Type B pancreatic cell (in vitro differentiated cells): ENCODE measurements at places on chromosomes 1 and 21. TPM values are rescaled to one million over a fixed set of nuclear protein-coding genes. Genes with fewer than 3 reads are reported as not detected.

The MTARC1 gene
- total RNA-seq, result 11.3 and 18.0 TPM in 2 replicates

The GPR25 gene
- total RNA-seq, result not detected in 2 replicates

The FALEC gene
- total RNA-seq, result 0.55 and 0.80 TPM in 2 replicates

The MFAP2 gene
- total RNA-seq, result 112 and 158 TPM in 2 replicates

The LCE1C gene
- not detected in 2 replicates for total RNA-seq

The PAFAH2 gene
- 16.7 and 21.1 TPM in 2 replicates for total RNA-seq

The CLEC20A gene
- not detected in 2 replicates for total RNA-seq

DNA sequence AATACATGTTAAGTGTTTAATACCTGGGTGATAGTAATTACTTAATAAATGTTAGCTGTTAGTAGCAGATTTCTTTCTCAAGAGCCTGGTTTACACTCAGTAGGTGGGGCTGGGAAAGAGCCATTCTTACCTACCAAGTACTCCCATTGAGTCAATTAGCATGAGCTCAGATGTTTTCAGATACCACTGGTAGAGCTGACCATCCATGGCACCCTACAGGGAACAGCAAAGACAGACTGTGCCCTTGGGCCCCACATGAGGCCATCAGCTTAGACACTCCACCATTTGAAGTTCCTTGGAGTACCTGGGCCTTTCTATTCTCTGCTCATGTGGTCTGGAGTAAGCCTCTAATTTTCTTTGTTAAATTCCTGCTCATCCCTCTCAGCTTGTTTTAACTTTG lies 179.3 kb downstream of the CACNA1E start:
- DNase-seq, result no peak

DNA sequence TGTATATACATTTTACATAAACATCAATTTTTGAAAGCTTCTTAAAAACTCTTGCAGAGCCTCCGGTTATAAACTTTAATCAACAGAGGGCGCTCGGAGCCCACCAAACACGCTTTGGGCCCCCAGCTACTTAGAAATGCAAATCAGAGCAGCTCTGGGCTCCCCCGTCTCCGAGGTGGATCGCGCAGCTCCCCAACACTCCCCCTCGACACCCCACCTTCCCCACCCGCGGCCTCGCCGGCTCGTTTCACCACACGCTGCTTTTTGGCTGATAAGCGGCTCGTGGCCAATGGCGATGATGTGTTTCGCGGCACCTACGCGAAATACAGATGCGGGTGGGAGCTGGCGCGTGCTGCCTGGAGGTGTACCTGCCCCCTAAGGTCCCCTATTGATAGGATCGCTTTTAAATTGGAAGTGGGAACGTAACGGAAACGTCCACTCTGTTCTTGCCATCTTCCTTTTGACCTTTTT lies 1.7 kb upstream of the KIF26B start:
- DNase-seq, result peak; percentile 78

GRCh38 chr1:33122483-33123178 lies 41.7 kb downstream of the AZIN2 start:
- peak; percentile 40 for DNase-seq

- no peak for DNase-seq
Observed at GRCh38 chr1:225731491-225731890, 46.1 kb upstream of the SRP9 start.

- no peak for DNase-seq
Observed at GRCh38 chr1:55179177-55179835, 35.9 kb downstream of the USP24 start.

GRCh38 chr21:35254006-35254764 lies 205.1 kb upstream of the RUNX1 start:
- DNase-seq, result no peak

DNA sequence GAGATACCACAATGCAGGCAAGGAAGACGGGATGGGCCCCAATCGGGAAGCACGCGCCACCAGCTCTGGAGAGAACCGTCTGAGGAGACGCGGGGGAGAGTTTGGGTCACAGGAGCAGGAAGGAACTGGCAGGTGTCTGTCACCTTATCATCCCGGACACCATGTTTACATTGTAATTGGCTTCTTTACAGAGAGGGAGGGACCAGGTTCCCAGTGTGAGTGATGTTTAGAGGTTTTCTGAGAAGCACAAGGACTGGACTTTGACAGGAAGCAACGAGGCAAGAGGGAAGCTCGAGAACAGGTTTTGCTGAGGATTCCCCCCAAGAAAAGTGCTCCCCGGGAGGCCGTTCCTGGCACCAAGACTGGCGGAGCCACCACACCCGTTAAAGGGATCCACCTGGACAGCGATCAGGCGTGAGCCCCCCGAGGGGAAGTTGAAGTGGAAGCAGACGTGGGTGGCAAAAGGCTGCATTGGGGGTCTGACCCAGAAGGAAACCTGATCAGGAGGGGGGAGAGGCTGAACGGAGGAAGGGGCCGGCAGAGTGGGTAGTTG lies 957 bp downstream of the EPS15 start:
- DNase-seq, result no peak

- DNase-seq, result no peak
Observed at GRCh38 chr1:180586671-180587155, 27.9 kb downstream of the OVAAL start.

- DNase-seq, result no peak
Observed at GRCh38 chr1:54464477-54465146, 58.4 kb upstream of the SSBP3 start.

DNA sequence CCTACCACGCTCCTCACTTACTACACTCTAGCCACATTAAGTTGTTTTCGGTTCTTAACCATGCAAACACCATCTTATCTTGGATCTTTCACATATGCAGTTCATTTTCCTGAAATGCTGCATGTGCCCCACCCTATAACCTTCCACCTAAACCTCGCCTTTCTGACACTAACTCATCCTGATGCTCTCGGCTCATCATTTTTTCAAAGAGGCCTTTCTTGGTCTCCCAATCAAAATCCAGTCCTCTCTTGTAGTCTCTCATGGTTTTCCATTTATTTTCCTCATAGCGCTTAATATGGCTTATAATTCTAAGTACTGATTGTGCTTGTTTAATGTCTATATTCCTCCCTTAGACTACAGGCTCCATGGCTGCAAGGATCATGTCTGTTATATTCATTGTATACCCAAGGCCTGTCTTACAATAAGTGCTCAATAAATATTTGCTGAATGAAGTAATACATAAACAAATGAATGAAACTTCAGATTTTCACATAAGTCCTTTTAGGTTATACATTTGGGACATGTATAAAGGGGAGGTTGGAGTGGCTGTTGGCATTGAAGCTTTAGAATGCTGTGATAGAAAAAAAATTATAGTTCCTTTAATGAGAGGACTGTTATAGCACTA lies 79.2 kb upstream of the CDC42BPA start:
- DNase-seq, result no peak

- no peak for DNase-seq
Observed at GRCh38 chr1:19495799-19496526, 10.6 kb upstream of the CAPZB start.

DNA sequence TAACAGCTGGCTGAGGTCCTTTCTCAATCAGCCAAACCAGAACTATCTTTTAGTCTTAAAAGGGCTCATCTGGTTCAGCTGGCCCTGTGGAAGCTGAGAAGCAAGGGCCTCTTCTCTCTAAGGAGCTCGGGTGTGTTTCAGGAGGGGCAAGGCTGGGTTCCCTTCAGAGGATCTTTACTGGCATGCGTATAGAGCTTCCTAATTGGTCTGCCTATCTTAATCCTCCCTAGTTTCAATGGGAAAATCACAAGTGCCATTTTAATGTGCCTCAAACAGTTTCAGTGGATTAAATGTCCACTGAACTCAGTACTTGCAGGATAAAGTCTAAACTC lies 81.5 kb upstream of the LBR start:
- no peak for DNase-seq

GRCh38 chr1:8343464-8344001 lies 25.6 kb downstream of the SLC45A1 start:
- DNase-seq, result no peak

DNA sequence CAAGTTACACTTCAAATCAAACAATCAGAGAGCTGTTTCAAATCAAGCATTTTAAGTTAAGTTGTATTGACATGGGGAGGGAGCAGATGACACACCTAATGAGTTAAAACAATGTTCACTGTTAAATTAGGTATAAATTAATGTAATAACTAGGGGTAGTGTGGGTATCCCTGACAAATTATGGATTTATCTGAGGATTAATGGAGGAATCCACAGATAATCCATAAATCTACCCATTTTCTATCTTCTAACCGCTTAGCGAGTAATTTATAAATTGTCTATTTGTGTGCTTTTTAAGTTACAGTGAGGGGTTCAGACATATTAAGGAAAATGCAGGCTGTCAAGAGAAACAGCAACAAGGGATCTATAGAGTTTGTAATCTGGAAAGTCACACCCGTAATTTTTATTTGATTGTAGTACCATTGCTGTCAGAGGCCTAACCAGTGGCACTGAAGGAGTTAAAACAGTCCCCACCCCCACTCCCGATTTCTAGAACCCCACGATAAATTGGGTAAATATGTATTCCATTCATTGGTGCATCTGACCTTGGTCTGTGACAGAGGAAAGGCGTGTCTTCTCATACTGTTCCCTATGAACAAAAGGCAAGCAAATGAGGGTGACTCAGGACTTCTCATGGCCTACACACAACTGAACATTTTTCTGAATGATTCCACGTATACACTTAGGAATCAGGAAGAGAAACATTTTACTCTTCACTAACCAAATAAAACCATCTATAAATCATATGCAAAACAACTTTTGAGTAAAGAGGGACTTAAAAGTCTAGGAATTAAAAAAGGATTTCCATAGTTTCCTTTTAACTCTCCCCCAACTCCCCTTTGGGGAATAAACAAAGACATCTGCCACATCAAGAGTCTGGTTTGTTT lies 7.4 kb downstream of the IRF2BP2 start:
- no peak for DNase-seq

- DNase-seq, result no peak
Observed at GRCh38 chr21:41780337-41781049, 13.6 kb upstream of the RIPK4 start.
